Myocyte (in vitro differentiated cells): ENCODE measurements at places on chromosomes 1 and 21.

- DNase-seq = peak; percentile 46
Observed at GRCh38 chr1:15100121-15100879, 53.2 kb upstream of the TMEM51 start.

DNA sequence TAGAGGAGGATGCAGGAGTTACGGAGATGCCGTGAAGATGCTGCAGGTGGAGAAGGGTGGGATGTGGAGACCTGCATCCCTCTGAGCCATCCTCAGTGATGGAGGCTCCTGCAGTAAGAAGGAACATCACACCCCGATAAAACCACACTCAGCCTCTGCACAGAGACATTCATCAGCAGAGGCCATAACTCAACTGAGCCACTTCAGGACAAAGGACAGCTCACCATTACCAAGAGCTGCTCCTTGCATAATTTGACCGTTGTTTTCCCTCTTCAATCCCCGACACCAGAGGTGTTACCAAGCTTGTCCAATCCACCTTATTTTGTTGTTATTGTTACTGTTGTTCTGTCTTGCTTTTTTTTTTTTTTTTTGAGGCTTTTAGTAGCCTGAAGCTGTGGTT, 543.9 kb downstream of the AJAP1 start:
- no peak for DNase-seq

- DNase-seq = peak; percentile 82
Observed at GRCh38 chr1:85612704-85613361, 32.3 kb downstream of the CCN1 start.

DNA sequence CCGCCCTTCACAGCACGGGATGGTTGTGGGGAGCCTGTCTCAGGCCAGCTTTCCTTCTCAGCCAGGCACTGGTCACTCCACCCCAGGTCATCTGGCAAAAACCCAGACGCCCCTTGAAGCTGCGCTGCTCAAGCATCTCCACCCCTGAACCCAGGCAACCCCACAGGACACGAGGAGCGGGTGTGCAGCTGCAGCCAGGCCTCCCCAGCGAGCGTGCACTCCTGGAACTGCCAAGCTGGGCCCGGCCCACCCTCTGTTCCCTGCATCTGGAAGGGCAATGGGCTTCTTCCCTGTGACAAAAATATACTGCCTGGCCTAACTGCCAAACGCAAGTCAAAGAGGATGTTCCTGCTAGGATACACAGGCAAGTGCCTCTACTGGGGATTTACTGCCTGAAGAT, 39.7 kb downstream of the SLC66A1 start:
- DNase-seq = no peak

DNA sequence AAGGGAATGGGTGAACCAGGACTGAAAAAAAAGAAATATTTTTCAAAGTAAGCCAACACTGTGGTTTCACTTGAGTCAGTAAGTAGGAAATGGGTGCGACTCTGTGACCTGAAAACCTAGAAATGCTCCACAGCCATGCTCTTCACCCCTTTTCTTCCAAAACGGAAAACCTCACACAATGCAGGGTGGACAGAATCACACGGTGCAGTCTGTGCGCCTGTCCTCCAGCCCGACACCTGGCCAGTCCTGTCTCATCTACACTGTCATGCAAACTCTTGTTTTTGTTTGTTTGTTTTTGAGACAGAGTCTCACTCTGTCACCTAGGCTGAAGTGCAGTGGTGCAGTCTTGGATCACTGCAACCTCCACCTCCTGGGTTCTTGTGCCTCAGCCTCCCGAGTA, 53.3 kb downstream of the B3GALT5 start:
- DNase-seq = no peak

- DNase-seq = peak; percentile 65
Observed at GRCh38 chr1:2174348-2175054, 20.1 kb downstream of the FAAP20 start.

- no peak for DNase-seq
Observed at GRCh38 chr21:38774586-38775285, 31.0 kb upstream of the ETS2 start.

- DNase-seq = no peak
Observed at GRCh38 chr1:4086085-4086850, 186.2 kb upstream of the C1orf174 start.

DNA sequence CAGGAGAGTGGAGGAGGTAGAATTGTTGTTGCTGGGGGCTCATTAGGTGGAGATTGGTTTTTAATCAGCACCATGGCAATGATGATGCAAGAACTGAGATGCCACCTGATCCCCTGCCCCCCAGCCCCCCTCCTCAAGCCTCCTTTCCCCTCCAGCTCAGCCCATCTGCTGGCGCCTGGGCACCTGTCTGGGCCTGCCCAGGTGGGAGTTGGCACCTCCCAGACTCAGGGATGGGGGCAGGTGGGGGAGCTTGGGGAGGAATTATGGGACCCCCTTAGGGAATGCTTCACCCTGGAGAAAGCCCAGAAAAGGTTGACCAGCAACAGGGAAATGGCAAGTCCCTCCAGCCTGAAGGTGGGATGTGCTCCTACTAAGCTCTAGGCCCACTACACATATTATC, 1.5 kb upstream of the NHLH1 start:
- no peak for DNase-seq

GRCh38 chr1:64651841-64652240, 93.0 kb upstream of the RAVER2 start:
- DNase-seq = no peak

DNA sequence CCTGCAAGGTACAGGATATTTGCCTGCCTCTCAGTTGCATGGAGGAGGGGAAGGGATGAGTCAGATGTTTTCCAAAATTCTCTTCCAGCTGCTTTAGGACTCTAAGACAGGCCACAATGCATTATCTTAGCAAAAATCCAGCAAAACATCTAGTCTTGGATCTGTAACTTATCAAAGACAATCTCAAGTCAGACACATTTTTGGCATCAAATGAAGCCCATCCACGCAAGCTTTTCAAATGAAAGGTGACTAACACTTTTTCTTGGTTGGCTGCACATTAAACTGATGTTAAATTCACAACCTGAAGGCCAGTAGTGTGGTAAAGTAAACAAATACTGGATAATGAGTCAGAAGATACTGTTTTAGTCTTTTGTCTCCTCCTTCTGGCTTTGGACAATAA, 21.3 kb downstream of the FAM78B start:
- no peak for DNase-seq

- DNase-seq = peak; percentile 75
Observed at GRCh38 chr1:10736634-10737586, 59.5 kb downstream of the CASZ1 start.

GRCh38 chr1:165173818-165174217, 182.7 kb downstream of the LMX1A start:
- no peak for DNase-seq

GRCh38 chr1:67323087-67323486, 15.4 kb downstream of the IL12RB2 start:
- no peak for DNase-seq

GRCh38 chr1:184004935-184005334, 32.6 kb downstream of the COLGALT2 start:
- DNase-seq = no peak

DNA sequence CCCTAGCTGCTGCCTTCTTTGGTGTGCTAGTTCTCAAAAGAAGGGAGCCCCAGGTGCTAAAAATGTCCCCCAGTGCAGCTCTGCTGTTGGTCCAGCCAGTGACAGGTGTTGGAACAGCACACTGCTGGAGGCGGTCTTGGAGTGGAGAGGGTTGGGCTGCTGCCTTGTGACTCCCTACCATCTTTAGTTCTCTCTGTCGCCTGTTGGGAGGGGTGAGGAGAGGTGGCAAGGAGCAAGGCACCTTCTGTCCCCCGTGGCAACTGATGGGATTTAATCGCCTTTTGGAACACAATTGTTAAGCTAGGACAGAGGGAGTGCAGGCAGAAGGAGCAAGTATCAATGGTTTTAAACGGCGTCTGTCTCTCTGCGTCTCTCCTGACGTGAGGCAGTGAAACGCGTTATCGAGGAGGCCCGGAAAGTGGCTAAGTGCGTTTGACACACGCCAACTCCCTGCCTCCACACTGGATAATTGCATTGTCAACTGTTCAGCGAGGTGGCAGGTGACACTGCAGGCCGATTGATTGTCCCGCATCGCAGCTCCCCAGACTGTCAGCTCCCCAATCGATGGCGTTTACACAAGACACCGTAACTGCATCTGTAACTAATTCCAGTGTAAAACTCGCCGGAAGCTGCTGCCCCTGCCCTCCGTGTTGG, 34.0 kb downstream of the TMEM53 start:
- DNase-seq = peak; percentile 84

DNA sequence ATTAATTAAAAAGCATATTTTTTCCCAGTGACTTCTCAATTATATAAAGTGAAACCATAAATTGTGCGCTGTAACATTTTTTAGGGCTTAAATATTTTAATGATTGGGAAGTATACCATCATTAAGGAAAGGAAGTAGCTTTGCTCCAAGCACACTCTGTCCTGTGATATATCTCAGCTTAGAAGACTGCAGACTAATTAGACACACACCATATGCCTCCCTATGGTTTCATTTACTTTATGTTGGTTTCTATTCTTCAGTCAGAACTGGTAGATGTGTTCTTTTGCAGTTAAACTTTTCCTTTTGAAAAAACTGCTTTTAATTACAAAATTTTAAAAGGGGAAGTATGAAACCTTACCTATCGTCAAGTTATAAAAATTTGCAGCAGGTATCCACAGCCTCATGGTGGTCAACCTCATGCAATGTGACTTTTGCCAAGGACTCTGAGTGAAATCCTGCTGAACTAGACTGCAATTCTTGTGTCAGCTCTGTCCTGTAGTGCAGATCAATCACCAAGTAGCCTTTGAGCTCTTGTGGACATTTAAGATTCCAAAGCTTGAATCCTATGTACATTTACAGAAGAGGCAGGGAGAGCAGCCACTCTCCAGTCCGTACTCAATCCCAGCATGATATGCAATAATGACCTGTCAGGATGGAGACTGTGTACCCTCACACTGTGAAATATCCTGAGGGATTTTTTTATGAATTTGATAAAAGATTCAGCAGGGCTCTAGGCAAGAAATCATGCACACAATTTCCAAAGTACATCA, 149.1 kb downstream of the AMY1C start:
- DNase-seq = no peak

- no peak for DNase-seq
Observed at GRCh38 chr1:14339288-14339687, 259.2 kb upstream of the KAZN start.

- no peak for DNase-seq
Observed at GRCh38 chr1:183777328-183777727, 27.6 kb upstream of the RGL1 start.

- no peak for DNase-seq
Observed at GRCh38 chr1:9655836-9656235, 4.3 kb downstream of the PIK3CD start.

GRCh38 chr1:187151555-187151954, 322.8 kb downstream of the PLA2G4A start:
- DNase-seq = no peak

DNA sequence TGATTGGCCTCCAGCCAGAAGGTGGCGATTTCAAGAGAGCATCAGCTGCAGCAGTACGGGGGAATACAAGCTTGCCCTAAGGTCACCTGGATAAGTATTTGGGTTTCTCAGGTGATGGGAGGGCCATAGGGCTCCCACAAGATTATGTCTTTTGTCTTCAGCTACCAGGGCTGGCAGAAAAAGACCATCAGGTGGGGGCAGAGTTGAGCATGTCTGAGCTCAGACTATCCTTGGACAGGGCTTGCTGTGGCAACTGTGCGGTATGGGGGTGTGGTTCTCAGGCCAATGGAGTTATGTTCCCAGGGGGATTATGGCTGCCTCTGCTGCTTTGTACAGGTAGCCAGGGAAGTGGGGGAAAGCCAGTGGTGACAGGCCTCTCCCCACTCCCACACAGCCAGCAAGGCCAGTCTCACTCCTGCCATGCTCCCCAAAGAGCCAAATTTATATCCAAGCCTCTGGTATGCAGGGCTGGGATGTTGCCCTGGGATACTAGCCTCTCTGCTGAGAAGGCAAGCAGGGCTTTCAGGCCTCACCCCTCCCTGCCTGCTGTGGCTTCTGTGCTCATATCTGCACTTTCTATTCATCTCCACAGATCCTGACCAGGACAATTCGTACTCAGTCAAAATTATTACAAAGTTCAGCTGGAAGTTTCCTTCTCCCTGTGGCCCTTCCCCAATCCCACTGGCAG, 26.6 kb upstream of the CD84 start:
- DNase-seq = no peak

GRCh38 chr1:147897029-147897752, 5.4 kb upstream of the GJA8 start:
- DNase-seq = peak; percentile 63

- no peak for DNase-seq
Observed at GRCh38 chr21:38777531-38777930, 28.2 kb upstream of the ETS2 start.

- no peak for DNase-seq
Observed at GRCh38 chr1:186112280-186112679, 262.8 kb downstream of the TPR start.

- DNase-seq = no peak
Observed at GRCh38 chr1:220040028-220040596, 6.2 kb downstream of the EPRS1 start.

GRCh38 chr1:234583755-234584419, 26.1 kb downstream of the IRF2BP2 start:
- DNase-seq = peak; percentile 30

DNA sequence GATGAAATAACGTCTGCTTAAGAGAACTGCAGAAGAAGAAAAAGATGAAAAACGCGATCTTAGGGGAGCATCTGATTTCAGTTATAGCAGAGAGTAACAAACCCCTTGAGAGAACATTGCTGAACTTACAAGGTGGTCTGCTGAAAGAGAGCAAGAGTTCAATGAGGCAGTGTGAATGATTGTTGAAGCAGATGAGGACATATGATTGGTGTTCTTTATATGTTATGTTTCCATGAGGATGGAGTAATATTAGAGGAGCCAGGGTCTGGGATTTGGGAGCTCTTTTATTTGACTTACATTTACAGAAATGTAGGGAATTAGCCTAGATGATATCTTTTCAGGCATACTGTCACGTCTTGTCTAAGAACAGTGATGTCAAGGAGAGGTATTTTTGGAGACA, 1302.0 kb downstream of the KCNT2 start:
- DNase-seq = no peak

- DNase-seq = no peak
Observed at GRCh38 chr1:173015629-173016028, 35.1 kb downstream of the TNFSF18 start.

DNA sequence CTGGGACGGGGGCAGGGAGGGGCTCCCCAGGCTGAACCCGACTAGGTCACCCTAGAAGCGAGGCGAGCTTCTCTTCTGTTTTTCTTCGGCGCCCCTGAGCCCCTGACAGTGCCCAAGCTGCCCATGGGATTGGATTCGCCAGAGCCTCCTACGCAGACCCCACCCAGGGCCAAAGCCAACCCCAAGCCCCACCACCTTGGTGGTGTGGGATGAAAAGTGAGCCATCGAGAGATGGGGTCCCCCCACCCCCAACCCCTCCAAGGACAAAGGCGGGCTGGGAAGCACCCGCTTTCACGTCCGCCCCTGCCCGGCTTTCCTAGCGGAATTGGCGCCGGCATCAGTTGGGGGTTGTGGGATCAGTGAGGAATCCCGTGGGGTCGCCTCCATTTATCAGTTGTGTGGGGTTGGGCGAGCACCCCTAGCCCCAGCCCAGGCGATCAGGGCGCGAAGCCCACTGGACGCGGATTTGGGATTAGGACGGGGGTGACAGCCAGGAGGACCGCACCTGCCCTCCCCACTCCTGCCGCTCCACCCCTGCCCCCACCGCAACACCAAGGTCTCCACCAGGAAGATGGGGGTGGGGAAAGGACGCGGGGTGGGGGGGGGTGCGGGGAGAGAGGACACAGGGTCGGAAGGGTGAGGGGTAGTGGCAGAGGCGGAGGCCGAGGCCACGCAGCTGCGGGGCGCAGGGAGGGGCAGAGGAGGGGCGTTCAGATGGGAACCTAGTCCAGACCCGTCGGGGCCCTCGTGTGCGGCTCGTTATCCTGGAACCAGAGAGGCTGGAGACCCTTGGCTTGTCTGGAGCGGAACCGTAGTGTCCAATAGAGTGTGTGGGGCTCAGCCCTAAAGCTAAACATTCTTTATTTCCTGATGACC, 4.4 kb downstream of the TSPEAR start:
- DNase-seq = no peak
